Stimulated activated CD4-positive, alpha-beta T cell treated with anti-CD3 and anti-CD28 coated beads, Interleukin-15, amount 100 ng/mL, for 48 hours (primary cell): ENCODE measurements at places on chromosomes 1 and 21.

DNA sequence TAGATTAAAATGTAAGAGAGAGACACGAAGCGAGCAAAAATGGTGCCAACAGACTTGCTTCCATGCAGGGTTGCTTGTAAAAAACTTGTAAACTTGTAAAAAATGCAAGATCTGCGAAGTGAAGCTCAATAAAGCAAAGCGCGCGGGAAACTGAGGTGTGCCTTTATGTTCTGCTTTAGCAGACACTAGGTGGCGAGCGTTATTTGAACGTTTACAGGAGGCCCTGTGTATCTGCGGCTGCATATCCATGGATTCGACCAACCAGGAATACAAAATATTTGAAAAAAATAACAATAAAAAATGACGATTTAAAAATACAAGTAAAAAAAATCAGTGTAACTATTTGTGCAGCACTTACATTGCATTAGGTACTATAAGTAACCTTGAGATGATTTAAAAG, 1.5 kb downstream of the UBE2G2 start:
- no peak for DNase-seq

- DNase-seq = no peak
Observed at GRCh38 chr1:56194701-56195300, 384.6 kb downstream of the PLPP3 start.

DNA sequence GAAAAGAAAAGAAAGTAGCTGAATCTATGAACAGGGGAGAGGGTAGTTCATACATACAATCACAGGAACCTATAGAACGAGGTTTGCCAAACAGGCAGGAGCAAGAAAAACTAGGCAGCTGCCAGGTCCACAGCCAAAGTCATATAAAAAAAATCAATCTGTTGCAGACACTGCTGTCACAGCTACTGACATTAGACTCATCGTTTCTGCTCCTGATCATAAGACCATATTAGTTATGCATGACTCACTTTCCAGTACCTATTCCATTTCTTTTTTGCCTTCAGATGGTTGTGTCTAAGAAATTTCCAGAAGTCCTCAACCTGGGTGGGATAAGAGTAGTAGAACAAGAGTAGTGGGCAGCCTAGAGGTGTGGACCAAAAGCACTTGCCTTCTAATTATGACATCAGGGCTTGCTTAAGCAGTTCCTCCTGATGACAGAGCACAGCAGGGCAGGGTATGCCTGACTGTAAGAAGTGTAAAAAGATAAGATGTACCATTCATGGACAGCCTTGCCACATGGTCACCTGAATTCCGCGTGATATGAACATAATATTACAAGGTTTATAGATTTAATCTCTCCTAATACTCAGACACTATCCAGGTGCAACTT, 323.2 kb upstream of the SGIP1 start:
- no peak for DNase-seq

DNA sequence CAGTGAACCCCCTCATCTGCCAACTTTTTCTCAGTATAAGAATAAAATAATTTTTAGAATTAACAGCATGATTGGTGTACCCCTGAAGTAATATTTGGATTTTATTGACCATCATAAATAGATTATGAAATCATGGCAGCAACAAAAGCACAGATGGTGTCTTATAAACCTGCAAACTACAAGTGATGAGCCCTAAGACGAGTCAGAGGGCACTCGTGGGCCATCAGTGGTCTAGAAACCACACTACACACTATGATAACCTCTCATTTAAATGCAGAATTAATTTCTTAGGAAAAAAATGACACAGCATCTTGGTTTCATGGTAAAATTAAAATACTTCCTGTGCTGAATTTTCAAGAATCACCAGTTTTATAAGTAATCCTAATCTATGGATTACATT, 312.4 kb downstream of the PTBP2 start:
- DNase-seq = no peak

GRCh38 chr1:54996359-54996868, 2.3 kb upstream of the BSND start:
- DNase-seq = peak; percentile 67

DNA sequence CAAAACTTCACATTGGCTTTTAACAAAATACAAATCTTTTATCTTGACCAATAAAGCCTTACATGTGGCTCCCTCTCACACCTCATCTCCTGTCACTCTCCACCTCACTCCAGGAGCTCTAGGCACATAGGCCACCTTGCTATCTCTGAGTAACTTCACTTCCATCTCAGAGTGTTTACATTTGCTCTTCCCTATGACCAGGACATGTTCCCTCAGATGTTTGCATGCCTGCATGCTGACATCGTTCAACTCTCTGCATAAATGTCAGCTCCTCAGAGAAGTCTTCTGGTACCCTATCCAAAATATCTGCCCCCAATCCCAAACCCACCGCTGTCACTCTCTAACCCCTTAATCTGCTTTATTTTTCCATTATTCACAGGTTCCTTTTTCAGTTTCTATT, 110.9 kb downstream of the TOMM20 start:
- DNase-seq = no peak

GRCh38 chr1:2857521-2857920, 56.0 kb upstream of the TTC34 start:
- DNase-seq = no peak

GRCh38 chr1:53373246-53373645, 45.4 kb upstream of the LRP8 start:
- no peak for DNase-seq

DNA sequence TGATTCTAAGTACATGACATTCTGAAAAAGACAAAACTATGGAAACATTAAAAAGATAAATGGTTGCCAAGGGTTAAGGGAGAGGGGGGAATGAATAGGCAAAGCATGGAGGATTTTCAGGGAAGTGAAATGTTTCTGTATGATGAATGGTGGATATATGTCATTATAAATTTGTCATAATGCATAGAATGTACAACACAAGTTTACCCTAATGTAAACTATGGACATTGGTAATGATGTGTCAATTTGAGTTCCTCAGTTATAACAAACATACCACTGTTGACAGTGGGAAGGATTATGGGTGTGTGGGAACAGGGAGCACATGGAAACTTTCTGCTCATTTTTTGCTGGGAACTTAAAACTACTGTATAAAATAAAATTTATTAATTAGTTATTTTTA, 427.1 kb upstream of the ESRRG start:
- no peak for DNase-seq

GRCh38 chr1:110707232-110707631, 32.5 kb upstream of the KCNA3 start:
- no peak for DNase-seq

DNA sequence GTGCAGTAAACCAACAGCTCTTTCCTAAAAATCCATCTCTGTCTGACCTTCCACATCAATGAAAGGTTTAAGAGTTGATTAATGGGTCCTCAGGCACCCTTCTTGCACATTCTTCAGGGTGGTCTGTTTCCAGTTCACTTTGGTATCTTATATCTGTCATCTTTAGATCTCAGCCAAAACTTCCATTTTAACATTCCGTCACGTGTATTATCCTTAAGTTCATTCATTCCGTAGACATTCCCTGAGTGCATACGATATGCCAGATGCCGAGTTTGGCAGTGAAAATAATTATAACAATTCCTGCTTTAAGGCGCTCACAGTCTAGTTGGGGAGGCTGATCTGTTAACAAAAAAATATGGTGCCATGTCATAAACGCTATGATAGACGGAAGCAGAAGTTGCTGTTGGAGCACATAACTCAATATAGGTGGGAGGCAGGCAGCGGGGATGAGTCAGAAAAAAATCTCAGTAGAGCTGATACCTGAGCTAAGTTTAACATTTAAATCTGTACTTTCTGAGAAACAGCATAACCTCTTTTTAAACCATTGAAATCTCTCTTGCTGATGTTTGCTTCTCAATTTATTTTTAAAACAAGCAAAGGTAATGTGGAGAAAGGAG, 59.6 kb upstream of the HOOK1 start:
- DNase-seq = no peak

DNA sequence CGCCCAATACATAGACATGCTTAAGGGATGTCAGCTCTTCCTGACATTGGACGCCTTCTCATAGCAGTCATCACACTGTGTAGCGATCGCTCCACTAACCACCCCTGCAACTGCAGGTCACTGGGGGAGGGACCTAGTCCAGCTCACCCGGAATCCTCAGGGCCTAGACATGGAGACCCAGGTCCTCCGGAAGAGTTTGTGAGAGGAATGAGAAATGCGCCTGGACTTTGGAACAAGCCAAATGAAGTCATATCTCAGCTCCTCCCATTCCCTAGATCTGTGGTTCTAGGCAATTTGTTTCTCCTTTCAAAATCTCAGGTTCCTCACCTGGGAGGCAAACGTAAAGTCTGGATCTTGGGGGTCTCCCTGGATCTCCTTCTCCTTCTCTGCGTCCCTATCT, 253.3 kb downstream of the KAZN start:
- no peak for DNase-seq

GRCh38 chr21:38979271-38980121, 173.8 kb downstream of the ETS2 start:
- no peak for DNase-seq

DNA sequence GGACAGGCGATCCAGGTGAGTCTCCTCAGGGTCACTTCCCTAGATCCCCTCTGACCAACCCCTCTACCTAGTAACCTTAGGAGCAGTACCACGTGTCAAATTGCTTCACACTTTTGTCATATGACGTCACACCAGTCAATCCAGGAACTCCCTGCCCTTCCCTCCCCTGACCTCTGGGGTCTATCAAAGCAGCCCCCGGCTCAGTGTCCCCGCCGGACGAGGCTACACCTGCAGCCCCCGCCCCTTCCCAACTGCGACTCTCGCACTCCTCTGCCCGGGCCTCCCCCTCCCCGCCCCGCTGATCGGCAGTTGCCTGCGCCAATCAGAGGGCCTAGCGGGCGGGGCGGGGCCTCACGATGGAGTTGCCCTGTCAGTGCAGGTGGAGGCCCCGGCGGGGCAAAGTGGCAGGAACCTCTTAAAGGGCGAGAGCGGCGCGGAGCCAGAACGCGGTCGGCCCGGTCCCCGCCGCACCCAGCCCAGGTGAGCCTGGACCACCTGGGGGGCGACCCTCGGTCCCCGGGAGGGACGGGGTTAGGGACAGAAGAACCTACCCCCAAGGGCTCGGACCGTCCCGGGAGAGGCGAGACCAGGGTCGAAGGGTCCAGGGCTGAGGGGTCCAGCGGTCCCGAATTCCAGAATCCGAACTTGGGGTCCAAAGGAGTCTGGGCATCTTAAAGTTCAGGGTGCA, 27.5 kb upstream of the EPB41 start:
- peak; percentile 83 for DNase-seq

- peak; percentile 81 for DNase-seq
Observed at GRCh38 chr1:167714439-167715156, 7.2 kb upstream of the MPZL1 start.

DNA sequence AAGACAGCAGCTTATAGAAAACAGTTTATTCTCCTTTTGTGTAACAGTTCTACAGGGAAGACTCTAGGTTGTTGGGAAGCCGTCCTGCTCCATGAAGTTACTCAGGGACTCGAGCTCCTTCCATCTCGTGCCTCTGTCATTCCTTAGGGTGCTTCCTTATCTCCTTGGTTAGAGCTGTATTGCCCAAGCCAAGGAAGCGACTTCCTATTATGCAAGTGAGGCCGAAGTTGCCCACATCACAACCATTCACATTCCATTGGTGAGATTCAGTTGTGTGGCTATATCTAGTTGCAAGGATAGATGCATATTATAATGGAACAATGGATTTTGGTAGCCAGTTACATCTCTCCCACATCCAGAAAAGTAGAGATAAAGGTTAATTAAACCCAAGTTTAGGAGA, 9.0 kb downstream of the GSTM5 start:
- no peak for DNase-seq

DNA sequence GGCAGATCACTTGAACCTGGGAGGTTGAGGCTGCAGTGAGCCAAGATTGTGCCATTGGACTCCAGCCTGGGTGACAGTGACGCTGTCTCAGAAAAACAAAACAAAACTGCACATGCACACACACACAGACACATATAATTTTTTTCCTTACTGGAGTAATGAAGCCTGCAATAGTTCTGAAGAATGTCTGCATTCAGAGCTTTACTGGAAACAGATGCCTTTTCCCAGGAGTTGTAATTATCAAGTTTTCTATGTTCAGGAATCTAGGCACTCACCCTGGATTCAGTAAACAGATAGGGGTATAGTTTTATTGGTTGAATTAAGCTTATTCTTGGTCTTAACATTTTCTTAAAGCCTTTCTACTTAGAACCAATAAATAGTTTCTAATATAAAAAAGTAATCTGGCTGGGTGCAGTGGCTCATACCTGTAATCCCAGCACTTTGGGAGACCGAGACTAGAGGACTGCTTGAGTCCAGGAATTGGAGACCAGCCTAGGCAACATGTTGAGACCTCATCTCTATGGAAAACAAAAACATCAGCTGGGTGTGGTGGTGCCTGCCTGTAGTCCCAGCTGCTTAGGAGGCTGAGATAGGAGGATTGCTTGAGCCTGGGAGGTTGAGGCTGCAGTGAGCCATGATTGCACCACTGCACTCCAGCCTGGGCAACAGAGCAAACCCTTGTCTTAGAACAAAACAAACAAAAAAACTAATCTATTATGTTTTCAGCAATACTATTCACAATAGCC, 15.8 kb downstream of the SPEN start:
- no peak for DNase-seq

DNA sequence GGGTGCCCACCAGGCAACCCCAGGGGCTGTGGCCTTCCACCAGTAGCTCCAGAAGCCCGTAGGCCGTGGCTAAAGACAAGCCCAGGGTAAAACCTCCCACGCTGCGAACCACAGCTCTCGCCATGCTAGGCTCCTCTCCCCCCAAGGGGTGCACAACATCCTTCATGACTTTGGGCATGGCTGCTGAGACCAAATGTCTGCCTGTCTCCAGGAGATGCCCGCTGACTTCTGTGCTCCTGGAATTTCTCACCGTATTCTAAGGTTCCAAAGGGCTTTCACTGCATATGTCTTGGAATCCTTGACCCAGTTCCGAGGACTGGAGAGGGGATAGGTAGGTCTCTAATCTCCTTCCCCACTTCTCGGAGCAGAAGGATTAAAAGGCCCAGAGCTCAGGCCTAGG, at the start of the genes DCST1 and DCST2:
TSS of gene DCST1 (plus strand) at position 301 of the 400 bp plus-strand sequence. CDS start 213 bp downstream, outside the sequence.
TSS of gene DCST2 (minus strand) at position 258 of the 400 bp plus-strand sequence. CDS start at position 178, 80 bp downstream.
- no peak for DNase-seq

GRCh38 chr1:64184003-64184440, 19.4 kb upstream of the UBE2U start:
- DNase-seq = no peak

- no peak for DNase-seq
Observed at GRCh38 chr1:230174471-230175162, 107.6 kb downstream of the GALNT2 start.

DNA sequence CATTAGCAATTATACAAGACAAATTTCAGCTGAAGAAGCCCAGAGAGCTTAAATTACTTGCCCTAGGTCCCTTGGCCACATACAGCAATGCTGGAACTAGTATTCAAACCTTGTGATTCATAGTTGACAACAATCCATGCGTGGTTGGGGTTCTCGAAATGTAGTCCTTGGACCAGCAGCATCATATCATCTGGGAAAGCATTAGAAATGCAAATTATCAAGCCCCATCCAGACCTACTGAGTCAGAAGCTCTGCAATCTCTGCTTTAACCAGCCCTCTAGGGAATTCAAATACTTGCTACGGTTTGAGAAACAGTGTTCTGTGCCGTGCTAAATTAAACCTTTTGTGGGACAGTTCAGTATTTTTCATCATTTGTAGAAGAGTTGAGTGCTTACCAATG, 65.1 kb downstream of the CLIC6 start:
- no peak for DNase-seq

GRCh38 chr1:91603409-91603808, 102.8 kb downstream of the CDC7 start:
- peak; percentile 42 for DNase-seq
